Vagina (tissue), 2 donors: ENCODE measurements at places on chromosomes 4 and X.

GRCh38 chr4:54737421-54737820 lies 79.7 kb downstream of the KIT start:
- DNase-seq, result no peak

DNA sequence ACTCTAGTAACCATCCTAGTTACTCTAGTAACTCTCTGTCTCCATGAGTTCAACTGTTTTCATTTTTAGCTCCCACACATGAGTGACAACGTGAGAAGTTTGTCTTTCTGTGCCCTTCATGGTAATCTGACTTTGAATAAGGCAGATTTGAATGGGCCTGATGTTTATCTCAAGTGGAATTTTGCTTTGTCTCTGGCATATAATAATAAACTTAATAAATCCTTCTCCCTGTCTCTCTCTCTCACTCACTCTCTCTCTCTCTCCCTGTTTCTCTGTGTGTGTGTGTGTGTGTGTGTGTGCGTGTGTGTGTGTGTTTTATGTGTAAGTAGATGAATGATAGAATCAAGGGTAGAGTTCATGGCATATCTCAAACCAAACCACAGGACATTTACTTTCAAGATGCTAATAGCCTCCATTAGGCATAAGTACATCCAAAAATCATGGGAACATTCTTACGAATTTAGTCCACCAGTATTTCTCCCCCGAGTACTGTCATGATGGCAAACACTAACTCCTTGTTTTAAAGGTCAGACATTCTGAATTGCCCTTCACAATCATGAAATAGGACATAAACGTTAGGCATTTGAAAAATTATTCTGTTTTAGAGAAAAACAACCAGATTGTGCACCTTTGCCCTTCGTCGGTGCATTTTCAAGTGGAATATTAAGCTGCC lies 193.1 kb downstream of the SPATA18 start:
- DNase-seq, result no peak

- DNase-seq, result no peak
Observed at GRCh38 chr4:129218360-129218759, 122.4 kb downstream of the C4orf33 start.

GRCh38 chr4:84870398-84871163 lies 95.9 kb downstream of the WDFY3 start:
- no peak for DNase-seq

GRCh38 chrX:14094191-14094590 lies 64.5 kb upstream of the GEMIN8 start:
- DNase-seq, result no peak
